ENCODE measurements at places on chromosomes 16 and 17.
A peak's percentile ranks its signal among the peaks of the same experiment; 100 is the strongest.

DNA sequence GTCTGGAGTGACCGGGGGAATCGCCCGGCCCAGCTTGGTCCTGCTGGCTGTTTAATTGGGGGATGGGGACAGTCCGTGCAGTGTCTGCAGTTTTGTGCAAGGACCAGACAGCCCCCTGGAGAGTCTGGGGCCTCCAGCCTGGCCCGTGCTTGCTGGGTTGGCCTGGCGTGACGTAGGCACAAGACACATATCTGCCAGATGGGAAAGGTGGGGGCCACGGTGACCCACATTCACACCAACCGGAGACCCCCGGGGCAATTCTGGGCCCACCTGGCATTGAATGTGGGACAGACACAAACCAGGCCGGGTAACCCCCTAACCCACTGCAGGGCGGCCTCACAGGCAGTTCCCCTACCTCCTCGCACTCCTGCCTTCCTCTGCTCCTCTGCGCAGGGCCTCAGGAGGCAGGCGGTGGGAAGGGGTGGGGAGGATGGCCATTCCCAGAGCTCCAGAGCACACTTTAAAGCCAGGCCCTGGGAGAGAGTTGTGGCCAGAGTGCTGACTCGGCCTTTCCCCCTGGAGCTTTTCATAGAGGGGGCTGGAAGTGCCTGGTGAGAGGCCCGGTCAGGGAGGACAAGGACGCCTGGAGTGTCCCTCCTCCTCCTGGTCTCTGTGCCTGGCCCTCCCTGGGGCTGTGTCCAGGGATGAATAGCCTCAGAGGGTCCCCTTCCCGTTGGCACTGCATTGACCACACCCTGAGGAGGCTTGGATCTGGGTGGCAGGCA is 1.5 kb downstream of the MRC2 start:
- DNase-seq = no peak

DNA sequence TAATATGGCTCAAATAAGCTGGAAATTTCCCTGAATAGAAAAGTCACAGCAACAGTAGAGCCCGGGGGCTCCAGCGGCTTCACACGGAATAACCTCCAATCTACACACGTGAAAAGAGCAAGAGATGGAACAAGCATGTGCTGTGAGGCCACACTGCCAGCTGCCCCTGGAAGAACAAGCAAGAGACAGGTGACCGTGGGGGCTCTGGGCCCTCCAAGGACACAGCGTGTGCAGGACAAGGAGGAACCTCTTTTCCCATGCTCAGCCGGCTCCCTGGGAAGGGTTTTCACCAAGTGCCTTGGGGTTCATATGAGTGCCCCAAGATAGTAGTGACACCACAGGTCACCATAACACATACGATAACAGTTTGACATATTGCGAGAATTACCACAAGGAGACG is 110.2 kb upstream of the ZNF750 start:
- peak; percentile 33 for DNase-seq

DNA sequence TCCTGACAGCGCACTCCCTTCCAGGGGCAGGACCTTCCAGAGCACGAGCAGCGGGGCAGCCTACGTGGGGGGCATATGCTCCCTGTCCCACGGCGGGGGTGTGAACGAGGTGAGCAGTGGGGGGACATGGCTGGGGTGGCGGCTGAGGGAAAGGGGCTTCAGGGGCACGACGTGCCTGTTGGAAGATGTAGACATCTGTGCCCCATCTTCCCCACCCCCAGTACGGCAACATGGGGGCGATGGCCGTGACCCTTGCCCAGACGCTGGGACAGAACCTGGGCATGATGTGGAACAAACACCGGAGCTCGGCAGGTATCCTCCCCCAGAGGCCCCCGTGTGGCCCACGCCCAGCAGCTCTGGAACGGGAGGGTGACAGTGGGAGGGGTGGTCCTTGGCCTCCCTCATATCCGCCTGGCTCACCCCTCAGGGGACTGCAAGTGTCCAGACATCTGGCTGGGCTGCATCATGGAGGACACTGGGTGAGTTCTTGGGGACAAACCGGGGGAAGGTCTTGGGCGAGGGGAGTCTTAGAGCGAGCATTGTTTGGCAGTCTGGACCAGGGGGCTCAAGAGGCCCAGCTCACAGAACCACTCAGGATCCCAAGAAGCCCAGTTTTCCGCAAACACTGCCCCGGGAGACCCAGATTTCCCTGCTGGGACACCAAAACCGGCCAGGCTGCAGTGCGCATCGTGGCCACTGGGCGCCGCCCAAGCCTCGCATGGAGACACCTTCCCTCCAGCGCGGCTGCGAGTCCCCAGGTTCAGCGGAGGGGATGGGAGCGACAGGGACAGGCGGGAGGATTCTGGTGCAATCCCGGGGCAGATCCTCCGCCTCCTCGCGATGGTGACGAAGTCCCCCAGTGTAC is 15.7 kb downstream of the ADAM11 start:
- DNase-seq = peak; percentile 94

- DNase-seq = no peak
Measured at GRCh38 chr16:14175086-14175485, 104.0 kb downstream of the MRTFB start.

DNA sequence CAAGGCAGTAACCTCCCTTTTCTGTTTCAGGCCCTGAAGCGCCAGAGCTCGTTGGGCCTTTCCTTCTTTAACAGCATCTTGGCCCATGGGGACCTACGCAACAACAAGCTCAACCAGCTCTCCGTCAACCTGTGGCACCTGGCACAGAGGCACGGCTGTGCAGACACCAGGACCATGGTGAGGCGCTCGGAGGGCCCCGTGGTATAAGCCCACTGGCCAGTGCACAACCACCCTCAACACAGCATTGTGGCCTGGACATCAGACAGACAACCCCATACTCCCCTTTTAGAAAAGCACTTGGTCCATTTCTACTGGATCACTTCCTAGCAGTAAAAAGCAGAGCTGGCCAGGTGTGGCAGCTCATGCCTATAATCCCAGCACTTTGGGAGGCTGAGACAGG is 18.6 kb downstream of the KNOP1 start:
- DNase-seq = no peak

- no peak for DNase-seq
Measured at GRCh38 chr16:17335826-17336529, 134.8 kb downstream of the XYLT1 start.

DNA sequence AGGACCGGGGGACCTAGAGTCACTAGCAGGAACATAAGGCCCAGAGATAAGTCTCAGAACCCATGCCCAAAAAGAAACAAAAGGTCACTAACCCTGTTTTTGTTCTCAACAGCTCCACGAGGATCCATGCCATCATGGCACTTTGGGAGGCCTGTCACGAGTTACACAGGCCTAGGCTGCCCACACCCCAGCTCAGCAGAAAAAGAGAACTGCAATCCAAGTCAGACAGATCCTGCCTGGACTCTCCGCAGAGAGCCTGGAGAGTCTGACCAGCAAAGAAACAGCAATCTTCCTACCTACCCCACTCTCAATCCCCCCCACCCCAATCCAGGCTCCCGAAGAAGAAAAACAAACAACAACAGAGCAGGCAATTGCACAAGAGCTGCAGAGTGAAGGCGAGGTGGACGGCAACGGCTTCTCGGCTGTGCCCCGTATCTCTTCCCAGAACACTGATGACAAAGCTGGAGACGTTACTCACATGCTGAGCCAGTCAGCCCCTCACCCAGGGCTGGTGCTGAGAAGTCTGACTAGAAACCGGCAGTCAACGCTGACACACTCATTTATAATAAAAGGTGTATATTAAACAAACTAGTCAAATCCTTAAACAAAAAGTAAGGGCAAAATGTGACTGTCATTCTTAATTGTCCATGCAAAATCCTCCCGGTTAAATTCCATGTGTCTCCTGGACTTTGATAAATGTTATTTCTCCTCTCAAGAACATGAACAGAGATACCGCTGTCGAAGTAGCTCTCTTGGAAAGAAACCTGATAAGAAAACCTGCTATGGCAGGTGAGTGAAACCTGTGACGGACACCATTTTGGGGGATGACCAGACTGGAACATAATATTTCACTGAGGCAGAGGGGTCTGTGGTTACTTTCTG is 89.3 kb downstream of the SMG6 start:
- no peak for DNase-seq

DNA sequence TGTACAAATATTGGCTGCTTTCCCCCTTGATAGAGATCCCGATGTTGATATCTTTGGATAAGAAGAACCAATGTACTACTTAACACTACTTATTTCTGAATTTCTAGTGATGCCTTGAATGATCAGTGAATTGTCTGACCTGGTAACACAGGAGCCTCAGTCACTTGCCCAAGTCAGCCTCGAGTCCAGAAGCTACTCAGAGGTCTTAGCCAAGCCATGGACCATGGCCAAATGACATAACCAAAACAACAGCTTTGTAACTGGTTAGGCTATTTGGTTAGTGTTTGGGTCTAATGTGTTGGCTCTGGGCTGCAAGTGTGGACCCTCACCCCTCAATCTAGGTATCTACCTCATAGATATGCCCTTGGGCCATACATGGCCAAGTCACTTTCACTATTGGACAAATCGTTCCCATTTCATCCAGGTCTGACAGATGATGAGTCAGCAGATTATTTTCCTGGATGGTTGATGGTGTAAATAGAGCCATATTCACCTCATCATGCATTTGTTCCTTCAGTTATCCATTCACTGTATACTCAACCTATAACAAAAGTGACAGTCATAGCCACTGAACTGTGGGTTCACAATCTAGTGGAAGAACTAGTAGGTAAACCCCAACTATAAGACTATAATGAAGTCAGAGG is 3.5 kb downstream of the RBFOX1 start:
- DNase-seq = no peak

- DNase-seq = no peak
Measured at GRCh38 chr17:69142175-69142802, 594 bp upstream of the ABCA6 start.

DNA sequence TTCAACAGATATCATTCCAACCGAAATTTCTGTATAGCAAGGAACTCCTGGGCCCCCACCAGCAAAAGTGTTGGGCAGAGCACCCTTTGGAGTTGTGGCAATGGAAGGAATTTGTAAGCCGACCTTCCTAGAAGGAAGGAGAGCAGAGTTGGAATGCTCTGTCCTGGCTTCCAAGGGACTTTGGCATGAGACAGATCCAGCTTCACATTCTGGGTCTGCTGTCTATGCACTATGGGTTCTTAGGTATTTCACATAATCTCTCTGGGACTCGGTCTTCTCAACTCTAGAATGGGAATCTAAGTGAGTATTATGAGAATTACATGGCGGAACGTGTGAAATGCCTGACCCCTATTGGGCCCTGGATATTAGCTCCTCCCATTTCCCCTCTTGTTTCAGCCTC is 63.2 kb upstream of the MARCHF10 start:
- DNase-seq = no peak

GRCh38 chr17:28472871-28473497 is 460 bp upstream of the SLC13A2 start:
- DNase-seq = no peak

- no peak for DNase-seq
Measured at GRCh38 chr17:57636985-57637665, 108.0 kb downstream of the CCDC182 start.

DNA sequence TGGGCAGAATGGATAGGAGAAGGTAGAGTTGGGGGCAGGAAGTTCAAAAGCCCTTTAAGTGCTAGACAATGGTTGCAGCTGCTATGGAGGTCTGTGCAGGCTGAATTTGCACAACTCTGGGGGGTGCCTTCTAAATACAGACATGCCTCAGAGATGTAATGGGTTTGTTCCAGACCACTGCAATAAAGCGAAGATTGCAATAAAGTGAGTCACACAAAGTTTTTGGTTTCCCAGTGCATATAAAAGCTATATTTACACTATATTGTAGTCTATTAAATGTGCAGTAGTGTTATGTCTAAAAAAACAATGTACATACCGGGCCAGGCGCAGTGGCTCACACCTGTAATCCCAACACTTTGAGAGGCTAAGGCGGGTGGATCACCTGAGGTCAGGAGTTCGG is 60.5 kb upstream of the MYOCD start:
- DNase-seq = no peak

GRCh38 chr16:68645494-68646388 is 631 bp downstream of the CDH3 start:
- DNase-seq = no peak
